ENCODE measurements at places on chromosomes 5 and 9.
A peak's percentile ranks its signal among the peaks of the same experiment; 100 is the strongest.

- no peak for DNase-seq
Observed at GRCh38 chr5:73459366-73459765, 10.8 kb upstream of the FOXD1 start.

DNA sequence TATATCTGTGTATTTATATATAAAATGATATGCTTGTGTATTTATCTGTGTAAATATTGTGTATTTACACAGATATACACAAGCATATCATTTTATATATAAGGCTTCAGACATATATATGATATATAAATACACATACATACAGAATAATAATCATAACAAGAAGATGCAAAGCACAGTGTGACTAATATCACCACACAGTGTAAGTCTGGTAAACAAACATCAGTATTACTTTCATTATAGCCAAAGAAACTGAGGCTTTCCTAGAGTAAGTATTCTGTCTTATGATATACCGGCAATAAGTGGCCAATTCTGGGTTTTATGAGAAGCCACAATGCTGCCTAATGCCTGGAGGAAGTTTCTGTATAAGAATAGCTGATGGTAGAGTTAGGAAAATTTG lies 29.9 kb upstream of the RAPGEF6 start:
- DNase-seq: no peak

GRCh38 chr5:131226899-131227298 lies 37.0 kb upstream of the CDC42SE2 start:
- no peak for DNase-seq

DNA sequence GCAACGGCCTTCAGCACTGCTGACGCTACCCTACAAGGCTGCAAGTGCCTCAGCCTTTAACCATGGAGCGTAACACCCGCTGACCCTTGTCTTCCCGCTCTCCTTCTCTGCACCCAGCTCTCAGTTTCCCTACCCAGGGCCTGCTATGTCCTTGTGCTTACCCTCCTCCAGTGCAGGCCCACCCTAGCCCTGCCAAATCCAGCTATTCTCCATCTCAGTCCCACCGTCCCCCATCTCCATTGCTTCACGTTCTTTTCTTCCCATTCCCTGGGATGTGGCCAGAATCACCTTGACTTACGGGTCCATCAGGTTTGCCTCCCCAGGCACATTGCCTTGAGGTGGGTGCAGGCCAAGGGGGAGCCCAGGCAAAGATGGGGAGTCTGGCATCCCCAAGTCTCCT lies 91.2 kb downstream of the PAX5 start:
- no peak for DNase-seq

DNA sequence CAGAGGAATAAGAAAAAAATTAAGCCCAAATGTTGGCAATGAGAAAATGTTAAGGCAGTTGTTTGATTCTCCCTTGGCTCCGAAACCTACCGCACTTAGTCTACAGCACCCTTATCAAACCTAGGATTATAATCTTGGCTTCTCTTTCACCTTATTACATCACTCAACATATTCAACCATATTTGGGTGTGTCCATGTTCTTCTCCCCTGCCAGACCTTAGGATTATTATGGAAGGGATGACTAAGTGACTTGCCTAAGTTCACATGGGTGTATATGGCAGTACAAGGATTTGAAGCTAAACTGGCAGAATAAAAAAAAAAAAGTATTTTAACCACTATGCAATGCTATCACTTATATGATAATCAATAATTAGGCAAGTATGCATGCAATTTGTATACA lies 76.4 kb downstream of the PLK2 start:
- no peak for DNase-seq

DNA sequence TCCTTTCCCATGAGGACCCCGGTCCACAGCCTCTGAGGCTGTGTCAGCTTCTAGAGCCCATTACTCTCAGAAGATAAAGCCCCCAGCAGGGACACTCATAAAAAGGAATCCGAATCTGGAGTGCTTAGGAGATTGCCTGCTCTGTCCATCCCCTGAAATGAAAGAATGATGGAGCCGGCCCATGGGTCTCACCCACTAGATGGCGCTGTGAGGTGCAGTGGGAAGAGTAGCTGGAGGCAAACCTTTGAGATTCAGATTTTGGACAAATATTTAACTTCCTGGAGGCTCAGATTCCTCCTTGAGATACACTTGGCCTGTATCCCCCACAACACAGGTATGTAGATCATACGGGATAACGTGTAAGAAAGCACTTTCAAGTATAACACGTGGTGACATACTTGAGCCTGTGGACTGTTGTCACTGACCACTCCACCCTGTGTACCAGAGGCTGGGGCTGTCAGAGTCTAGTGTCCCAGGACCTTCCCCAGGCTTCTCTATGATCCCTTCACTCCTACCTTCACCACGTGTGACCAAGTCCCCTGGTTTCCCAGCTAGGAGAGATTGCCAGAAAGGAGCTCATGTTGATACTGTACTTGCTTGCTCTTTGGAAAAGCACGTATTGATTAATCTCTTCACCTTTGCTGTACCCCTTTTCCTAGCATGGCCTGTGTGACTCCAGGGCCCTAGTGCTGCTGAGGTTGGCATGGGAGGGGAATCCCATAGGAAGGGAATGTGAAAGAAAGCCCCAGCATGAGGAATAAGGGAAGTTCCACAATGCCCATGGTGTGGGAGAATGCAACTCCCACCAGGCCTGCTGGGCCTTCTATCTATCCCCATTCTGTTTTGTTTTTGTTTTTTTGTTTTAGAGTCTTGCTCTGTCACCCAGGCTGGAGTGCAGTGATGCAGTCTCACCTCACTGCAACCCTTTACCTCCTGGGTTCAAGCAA lies 32.1 kb downstream of the TRMO start:
- peak; percentile 20 for DNase-seq

GRCh38 chr5:117473165-117473564 lies 898.5 kb upstream of the SEMA6A start:
- no peak for DNase-seq

- no peak for DNase-seq
Observed at GRCh38 chr5:137668637-137669036, 67.3 kb downstream of the KLHL3 start.
